ENCODE measurements at places on chromosomes 4 and X.

- no peak for DNase-seq
Observed at GRCh38 chr4:173192375-173193162, 24.0 kb downstream of the GALNT7 start.

GRCh38 chr4:150010525-150011126 is 67.6 kb upstream of the DCLK2 start:
- no peak for DNase-seq

GRCh38 chr4:122861172-122861943 is 34.7 kb downstream of the FGF2 start:
- no peak for DNase-seq

GRCh38 chr4:69523385-69524132 is 27.9 kb upstream of the UGT2B4 start:
- DNase-seq: no peak

GRCh38 chrX:8988446-8988845 is 45.5 kb downstream of the FAM9B start:
- no peak for DNase-seq

DNA sequence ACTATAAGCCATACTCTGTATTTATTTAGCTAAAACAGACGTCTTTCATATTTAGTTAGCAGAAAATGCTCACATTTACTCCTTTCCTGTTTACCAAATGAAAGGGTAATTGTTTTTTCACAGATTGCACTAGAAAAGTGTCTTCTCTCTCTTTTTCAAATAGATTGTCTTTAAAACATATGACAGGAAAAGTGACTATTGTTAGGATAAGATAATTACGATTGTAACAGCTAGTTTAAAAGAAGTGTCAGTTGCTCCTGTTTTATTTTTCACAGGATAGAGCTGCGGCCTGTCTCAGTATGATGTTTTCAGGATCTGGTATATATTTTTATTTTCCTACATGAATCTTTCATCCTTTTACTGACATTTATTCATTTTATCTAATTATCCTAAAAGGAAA is 353.5 kb downstream of the FBXO8 start:
- no peak for DNase-seq

DNA sequence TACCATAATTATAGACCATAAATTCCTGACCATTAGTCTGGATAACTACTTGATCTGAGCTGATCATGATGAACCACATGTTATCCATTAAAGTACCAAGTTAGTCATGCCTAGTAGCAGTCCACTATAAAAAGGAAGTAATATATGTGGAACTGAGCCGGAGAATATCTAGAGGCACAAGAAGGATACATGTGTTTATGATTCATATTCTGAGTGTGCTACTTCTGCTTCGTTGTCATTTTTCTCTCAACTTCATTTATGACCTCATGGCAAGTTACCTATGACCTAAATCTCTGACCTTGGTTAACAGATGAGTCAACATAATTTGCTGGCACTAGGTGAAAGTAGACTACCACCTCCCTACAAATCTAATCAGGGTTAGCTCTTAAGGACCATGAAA is 56.5 kb upstream of the ANKRD17 start:
- DNase-seq: no peak

DNA sequence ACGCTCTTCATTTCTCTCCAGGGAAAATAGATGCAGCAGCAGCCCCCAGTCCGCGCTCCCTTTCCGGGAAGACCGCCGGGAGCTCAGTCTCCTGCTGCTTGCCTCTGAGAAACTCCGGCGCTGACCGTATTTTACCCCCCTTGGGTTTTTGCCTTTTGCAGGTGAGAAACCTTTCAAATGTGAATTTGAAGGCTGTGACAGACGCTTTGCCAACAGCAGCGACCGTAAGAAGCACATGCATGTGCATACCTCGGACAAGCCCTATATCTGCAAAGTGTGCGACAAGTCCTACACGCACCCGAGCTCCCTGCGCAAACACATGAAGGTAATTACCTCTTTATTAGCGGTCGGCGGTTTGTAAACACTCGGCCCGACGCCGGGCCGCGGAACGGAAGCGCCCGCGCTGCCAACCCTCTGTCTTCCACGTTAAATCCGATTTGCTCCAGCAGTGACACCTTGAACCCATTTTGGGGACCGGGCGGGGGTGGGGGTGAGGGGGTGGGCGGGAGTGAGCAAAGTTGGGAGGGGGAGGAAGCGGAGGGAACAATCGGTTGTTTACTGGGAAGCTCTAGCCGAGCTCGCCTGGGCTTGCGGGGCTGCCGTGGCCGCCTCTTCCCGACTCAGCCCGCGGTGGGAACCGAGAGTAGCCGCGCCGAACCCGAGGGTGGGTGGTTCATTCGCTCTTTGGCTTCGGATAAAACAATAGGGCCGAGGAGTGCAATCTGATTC is 3.0 kb downstream of the ZIC3 start:
- DNase-seq: no peak

DNA sequence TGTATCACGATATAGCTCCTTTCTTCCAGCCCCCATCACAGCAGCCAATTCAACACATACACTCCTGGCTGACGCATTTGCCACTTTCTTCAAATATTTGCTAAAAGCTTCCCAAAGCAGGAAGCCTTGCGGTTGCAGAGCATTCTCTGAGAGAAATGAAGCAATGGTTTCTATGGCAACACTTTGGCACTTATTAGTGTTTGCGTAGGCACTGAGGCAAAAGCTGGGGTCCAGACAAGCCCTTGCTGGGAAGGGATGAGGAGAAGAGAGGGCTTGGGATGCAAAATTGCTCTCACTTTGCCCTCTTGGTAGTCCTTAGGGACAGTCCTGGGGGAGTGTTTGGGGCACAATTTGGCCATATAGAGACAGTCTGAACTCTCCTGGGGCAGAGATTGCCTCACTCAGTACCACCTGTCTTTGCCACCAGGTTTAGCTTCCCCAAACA is 55.0 kb upstream of the PAK3 start:
- DNase-seq: no peak

- DNase-seq: no peak
Observed at GRCh38 chr4:184961660-184962059, 56.6 kb upstream of the HELT start.

- no peak for DNase-seq
Observed at GRCh38 chr4:115126491-115126890, 13.1 kb upstream of the NDST4 start.

DNA sequence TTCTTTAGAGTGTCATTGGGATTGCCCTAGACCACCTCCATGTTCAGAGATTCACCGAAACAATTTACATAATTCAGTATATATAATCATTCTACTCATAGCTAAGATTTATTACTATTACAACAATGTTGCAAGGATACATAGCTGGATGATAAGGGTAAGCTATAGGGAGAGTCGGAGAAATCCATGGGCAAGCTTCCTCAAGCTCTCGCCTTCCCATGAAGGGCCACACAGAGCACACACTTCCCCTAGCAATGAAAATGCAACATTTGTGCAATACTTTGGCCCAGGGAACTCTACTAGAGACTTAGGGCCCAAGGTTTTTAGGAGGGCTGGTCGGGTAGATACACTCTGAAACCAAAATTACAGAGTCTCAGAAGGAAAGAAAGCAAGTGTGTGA is 49.7 kb upstream of the ABCG2 start:
- DNase-seq: no peak

GRCh38 chrX:150572206-150572605 is 3.8 kb downstream of the MTM1 start:
- no peak for DNase-seq

DNA sequence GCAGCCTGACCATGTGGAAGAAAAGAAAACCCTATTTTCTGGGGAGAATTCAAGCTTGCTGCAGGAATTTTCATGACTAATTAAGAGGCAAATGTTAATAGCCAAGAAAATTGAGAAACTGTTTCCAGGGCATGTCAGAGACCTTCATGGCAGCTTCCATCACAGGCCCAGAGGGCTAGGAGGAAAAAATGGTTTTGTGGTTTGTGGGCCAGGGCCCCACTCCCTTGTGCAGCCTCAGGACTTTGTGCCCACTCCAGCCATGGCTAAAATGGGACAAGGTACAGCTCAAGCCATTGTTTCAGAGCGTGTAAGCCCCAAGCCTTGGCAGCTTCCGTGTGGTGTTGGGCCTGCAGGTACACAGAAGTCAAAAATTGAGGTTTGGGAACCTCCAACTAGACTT is 282.9 kb downstream of the DCAF12L2 start:
- no peak for DNase-seq

- DNase-seq: no peak
Observed at GRCh38 chr4:109890076-109890475, 22.6 kb upstream of the EGF start.

- no peak for DNase-seq
Observed at GRCh38 chr4:147037069-147037468, 91.4 kb upstream of the TTC29 start.

DNA sequence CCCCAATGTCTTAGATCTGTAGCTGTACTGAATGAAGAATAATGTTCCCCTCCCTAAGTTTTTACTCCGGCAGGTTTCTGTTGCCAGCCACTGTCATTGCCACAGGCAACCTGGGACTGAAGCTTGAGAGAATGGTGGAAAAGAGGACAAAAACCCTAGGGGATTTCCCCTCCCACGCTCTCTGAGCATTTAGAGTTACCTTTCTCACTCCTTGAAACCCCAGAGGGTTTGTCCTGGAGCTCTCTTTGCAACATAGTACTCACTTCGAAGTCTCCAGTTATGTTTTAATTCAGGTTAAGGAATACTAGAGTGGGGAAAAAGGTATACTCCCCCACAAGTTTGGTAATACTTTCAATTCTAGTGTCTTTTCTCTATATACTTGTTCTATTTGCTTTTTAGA is 31.5 kb downstream of the F8 start:
- no peak for DNase-seq

DNA sequence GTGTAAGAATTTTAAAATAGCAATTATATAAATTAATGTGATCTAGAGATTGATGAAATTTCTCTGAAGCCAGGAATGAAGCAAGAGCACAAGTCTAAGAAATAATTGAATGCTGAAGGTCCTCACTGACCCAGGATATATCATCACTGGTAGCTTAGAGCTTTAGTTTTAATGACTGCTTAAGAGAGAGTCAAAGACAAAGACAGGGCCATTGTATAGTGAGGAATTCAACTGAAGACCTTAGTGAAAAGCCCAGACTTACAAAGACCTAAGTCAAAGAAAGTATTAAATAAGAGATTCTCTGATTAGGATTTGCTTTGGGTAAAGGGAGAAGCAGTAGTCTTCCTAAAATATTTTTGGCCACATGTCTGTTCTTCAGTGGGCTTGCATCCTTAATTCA is 26.0 kb upstream of the IL15 start:
- no peak for DNase-seq

DNA sequence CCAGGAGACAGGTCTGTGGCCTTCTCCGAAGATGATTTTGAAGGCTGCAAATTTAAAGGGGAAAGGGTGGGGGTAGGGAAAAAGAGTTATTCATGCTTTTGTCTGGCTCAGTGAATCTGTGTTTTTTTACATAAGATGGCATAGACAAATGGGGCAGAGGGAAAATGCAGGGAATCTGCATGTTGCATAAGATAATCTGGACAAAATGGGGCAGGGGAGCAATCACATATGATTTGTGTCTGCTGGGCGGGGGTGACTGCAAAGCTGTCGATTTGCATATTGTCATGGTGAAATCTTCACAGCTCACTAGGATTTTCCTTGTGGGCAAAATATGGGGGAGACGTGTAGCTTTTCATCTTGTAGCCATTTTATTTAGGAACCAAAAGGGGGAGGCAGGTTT is 29.4 kb upstream of the GYG2 start:
- DNase-seq: no peak

- no peak for DNase-seq
Observed at GRCh38 chr4:157722146-157722545, 450.7 kb downstream of the GASK1B start.

DNA sequence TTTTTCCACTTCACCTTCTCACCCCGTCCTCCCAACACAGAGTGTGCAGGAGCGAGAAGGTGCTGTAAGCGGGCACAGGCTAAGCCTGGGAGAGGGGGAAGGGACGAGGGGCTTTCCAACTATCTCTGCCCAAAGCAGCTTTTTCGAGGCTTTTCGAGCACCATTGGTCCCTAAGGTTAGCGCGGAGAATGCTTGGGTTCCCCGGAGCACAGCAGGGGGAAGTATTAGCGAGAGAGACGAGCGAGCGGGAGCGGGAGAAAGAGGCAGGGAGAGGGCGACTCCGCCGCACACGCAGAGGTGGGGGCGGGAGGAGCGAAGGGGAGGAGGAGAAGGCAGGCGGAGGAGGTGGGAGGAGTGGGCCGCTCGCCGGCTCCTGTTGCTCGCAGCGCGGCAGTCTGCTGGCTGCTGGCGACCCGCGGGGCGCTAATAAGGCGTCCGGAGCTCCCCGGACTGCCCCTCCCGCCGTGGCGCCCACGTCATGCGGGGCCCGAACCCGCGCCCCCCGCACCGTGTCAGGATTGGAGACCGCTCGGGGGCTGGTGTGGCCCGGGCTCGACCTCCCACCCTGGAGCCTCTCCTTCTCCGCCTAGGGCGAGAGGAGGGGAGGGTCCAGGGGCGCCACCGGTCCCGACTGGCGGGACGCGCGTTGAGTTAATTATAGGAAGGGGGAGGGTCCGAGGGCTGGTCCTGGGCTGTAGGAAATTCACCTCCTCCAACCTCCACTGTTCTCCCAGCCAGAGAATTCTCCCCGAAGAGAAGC is at the start of gene ADAMTS3:
Gene ADAMTS3 (minus strand): TSS at position 263 of the 760 bp plus-strand sequence. CDS start 459 bp downstream, outside the sequence.
- no peak for DNase-seq

DNA sequence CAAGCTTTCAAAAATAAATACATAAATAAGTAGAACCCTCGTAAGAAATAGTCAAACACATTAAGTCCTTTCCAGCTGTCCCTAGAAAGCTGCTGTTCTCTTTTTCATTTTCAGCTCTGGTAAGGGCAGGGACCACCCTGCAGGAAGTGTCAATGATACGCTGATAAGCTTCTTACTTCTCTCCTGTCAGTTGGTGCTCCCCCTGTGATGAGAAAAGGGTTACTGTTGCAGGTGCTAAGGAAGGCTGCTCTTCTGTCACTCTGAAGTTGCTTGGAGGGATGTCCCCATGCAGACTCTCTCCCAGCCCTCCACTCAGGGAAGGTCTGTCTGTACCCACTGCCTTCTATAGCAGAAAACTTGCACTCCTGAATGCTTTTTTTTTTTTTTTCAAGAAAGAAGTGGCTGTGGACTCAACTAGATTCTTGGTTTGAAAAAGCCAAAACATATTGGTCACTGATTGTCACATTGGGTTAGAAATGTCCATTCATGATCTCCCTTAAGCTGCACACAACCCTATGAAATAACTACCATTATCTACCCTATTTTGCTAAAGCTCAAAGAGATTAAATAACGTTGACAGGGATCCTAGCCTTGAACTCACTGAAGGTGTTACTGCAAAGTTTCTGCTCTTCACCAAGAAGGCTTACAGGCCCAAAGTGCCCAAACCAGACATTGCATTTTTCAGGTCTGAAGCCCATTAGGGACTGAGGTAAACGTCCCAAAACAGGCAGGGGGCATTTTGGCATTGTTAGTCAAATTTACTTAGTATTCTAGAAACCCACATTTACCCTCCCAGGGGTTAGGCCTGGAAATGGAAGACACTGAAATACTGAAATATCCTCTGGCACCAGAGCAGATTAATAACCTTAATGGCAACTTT is 1.2 kb downstream of the CXCL3 start:
- DNase-seq: no peak

- no peak for DNase-seq
Observed at GRCh38 chr4:183814461-183814860, 90.6 kb upstream of the STOX2 start.

DNA sequence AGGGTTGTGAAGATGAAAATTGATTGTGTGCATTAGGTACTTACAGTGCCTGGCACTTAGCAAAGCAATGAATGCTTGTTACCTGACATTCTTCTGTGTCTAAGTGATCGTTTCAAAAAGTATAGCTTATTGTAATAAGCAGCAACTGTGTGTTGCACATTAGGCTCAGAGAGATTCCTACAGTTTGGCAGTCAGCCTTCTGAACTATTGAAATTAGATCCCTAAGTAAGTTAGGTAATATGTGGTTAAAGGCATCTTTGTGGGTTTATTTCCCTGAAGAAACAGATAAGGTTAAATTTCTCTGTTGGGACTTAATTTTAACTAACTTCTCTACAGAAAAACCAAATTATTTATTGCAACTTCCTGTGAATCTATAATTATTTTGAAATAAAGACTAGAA is 93.4 kb downstream of the REPS2 start:
- no peak for DNase-seq

Measured in activated CD8-positive, alpha-beta memory T cell treated with anti-CD3 and anti-CD28 coated beads for 48 hours (primary cell).